Activated naive CD4-positive, alpha-beta T cell (primary cell): ENCODE measurements at places on chromosomes 11 and 22.

DNA sequence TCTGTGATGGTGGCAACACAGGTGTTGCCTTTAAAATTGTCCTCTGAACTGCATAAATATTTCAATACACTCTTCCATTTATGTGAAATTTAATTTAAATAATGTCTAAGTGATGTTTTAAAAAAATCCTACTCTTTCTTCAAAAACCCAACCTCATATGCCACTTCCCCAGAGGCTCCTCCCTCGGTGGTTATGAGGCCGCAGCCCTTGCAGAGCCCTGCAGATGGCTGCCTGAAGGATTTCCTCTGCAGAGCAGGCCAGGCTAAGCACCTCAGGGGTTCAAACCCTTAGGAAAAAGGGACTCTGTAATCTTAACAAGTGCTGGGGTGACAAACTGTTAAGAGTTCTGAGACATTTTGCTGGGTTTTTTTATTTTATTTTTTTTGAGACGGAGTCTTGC is 25.2 kb downstream of the MORC2 start:
- DNase-seq: no peak

GRCh38 chr11:102010776-102011494 is 36.3 kb upstream of the CFAP300 start:
- DNase-seq: no peak

DNA sequence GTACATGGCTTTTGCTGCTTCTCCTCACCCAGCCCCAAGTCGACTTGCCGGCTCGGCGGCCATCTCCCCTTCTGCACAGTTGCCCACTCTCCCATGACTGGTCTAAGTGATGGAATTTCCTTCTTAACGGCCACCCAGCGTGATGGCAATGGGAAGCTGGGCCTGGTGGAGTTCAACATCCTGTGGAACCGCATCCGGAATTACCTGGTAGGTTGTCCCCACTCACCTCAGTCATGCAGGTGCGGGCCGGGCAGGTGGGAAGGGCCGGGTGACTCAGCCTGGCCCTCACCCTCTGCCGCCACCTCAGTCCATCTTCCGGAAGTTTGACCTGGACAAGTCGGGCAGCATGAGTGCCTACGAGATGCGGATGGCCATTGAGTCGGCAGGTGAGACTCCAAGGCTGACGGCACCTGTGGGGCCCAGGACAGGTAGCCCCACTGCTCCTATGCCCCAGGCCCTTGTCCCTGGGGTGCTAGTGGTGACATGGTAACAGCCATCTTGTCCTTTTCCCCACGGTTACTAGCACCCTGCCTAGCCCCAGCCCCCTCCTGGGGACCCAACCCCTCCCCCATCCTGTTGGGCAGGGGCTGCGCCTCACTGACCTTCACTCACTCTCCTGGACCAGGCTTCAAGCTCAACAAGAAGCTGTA is 28.1 kb downstream of the CAPN1 start:
- DNase-seq: no peak

- DNase-seq: no peak
Observed at GRCh38 chr22:31852691-31853421, 91.5 kb upstream of the YWHAH start.

GRCh38 chr11:112795142-112795815 is 165.9 kb upstream of the NCAM1 start:
- no peak for DNase-seq

- no peak for DNase-seq
Observed at GRCh38 chr11:8032576-8033304, 45.6 kb downstream of the EIF3F start.

GRCh38 chr11:122308226-122308625 is 192.2 kb upstream of the BLID start:
- DNase-seq: no peak

- no peak for DNase-seq
Observed at GRCh38 chr22:50141891-50142363, 28.6 kb upstream of the PANX2 start.

- no peak for DNase-seq
Observed at GRCh38 chr11:128845334-128845780, 21.7 kb downstream of the KCNJ1 start.

DNA sequence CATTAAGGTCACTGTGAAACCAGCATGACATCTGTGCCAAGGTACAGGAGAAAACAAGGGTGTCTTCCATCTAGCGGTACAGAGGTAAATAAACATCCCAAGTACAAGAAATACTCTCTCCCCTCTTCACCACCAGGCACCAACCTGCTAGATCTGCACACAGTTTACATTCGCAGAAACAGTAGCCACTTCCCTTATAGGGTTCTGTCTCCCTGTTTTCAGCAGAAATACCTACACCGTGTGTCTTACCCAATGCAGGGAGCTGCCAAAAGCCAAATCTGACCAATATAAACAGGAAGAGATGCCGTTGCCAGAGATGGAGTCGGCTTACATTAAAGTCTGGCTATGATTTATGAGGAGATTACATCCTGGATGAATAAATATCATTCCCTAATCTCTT is 1.2 kb downstream of the SCN4B start:
- no peak for DNase-seq

DNA sequence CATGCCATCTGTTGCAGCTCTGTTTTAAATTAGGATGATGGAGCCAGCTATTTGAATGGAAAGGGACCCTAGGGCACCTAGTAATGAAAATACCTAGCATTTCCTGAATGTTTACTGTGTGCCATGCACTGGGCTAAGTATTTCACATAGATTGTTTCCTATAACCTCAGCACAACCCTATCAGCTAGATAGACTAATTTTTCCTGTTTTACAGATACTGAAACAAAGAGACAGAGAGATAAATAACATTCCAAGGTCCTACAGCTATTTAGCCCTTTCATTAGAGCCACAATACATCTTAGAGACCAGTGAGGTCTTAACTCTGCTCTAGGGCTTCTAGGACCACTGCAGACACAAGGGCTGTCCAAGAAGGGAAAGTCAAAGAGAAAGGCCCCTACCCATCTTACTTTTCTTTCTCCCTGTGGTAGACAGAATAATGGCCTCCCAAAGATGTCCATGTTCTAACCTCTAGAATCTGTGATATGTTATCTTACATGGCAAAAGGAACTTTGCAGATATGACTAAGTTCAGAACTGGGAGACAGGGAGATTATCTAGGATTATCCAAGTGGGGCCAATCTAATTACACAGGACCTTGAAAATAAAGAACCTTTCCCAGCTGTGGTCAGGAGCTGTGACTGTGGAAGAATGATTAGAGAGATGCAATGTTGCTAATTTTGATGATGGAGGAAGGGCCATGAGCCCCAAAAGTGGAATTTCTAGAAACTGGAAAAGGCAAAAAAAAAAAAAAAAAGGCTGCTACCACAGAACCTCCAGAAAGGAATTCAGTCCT is 157.0 kb downstream of the CCDC34 start:
- DNase-seq: no peak

- DNase-seq: no peak
Observed at GRCh38 chr22:35522225-35523149, 18.1 kb upstream of the RASD2 start.

GRCh38 chr11:95335989-95336388 is 105.0 kb upstream of the SESN3 start:
- no peak for DNase-seq
